ENCODE measurements at places on chromosomes 5 and 9.
A peak's percentile ranks its signal among the peaks of the same experiment; 100 is the strongest.

DNA sequence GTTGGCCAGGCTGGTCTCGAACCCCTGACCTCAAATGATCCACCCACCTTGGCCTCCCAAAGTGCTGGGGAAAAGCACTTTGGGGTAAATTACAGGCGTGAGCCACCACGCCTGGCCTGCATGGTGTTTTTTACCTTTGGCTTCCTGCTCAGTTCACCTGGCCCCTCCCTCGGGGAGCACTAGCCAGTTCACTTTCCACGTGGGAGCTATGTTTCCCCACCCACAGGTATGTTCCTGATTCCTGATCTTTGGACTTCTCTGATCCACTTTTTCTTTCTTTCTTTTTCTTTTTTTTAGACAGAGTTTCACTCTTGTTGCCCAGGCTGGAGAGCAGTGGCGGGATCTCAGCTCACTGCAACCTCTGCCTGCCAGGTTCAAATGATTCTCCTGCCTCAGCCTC, 15.8 kb downstream of the DAB2IP start:
- DNase-seq = no peak

DNA sequence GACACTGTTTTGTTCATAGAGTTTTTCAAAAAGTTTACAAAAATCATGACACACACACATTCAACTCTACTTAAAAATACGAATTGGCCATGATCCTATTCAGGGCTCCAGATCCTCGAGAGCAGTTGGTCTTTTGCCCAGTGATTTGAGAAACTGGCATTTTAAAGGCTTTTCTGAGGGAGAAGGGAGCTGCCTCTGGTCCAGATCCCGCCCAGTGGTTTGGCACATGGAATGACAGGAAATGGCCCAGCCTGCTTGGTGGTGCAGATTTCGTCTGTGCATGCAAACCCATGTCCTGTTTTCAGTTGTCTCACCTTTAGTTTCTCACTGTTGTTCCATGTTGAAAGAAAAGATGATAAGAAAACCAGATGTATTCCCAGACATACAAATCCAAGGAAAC, 3.6 kb downstream of the CAMK4 start:
- DNase-seq = peak; percentile 36

- no peak for DNase-seq
Measured at GRCh38 chr5:129508606-129509005, 48.5 kb downstream of the ADAMTS19 start.

DNA sequence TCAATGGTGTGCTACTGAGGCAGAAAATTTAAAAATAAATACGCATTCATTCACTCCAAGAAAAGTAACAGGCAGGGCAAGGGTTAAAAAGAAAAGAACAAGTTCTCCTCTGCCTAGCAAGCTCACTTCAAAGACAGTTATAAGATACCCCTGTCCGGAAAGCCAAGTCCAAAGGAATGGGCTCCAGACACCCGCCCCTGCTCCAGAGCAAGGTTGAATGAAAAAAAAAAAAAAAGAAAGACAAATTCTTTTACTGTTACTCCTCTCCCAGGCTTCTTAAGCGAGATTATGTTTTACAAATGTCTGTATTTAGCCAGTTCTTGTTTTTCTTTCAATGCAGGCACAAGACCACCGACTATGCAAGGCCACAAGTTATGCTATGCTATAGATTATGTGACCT, 9.1 kb upstream of the ANXA2R start:
- no peak for DNase-seq

DNA sequence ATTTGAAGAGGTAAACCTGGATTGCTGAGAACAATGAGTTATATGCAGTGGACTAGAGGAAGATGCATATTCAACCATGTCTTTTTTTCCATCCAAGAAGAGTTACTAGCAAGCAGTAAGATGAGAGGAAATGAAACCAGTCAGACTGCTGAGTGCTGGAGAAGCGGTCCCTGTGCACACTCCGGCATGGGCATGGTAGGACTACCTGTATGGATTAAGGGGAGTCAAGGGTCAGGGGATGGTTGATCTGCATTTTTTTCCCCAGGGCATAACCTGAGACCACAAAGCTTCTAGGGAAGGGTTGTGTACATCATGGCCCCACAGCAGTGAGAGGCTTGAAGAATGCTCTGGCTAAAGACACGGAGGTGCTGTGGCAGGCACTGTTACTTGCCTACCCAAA, 76.6 kb upstream of the ZNF169 start:
- DNase-seq = no peak

DNA sequence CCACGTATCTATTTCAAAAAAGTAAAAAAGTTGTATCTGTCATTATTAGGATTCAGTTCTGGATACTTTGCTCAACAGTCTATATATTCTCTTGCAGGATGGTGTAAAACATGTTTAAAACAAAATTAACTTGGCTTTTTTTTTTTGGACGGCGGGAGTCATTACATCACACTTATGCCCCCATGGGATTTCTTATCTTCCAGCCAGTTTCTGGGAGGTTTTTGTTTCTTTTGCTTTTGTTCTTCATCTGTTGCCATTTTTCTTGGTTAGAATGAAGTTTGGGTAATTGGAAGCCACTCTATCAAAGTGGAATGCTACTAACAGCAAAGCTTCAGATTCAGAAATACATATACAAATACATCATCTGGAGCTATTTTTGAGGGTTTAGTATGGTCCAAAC, 1.8 kb upstream of the STARD4 start:
- DNase-seq = no peak

DNA sequence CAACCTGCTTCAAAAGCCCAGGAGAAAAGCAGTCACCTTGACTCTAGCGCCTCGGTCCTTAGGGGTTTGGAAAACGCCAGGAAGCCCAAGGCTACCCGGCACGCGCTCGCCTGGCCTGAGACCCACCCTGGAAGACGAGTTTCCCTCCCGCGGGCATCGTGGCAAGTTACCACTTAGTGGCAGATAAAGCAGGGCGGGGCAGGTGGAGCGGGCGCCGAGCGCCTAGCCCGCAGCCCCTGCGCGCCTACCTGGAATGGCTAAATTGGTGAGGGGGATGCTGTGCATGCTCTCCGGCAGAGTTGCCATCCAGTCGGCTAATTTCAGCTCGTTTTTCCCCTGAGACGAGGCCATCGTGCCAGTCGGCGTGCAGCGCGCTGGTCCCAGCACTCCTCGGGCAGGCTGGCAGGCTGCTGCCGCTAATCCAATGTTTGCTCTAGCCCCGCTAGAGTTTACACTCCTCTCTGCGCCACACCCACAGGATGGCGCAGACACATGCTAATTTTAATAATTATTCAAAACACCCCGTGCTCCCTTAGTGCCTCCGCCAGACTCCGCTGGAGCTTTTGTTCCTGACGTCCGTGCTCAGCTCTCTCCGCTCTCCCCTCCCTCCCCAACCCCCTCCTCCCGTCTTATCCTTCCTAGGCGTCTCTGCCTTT, at the start of gene PLCXD3:
Gene PLCXD3, minus strand, starts transcription at position 426 of the 656 bp plus-strand sequence. Its CDS starts 75 bp downstream, at position 351.
- DNase-seq = no peak

DNA sequence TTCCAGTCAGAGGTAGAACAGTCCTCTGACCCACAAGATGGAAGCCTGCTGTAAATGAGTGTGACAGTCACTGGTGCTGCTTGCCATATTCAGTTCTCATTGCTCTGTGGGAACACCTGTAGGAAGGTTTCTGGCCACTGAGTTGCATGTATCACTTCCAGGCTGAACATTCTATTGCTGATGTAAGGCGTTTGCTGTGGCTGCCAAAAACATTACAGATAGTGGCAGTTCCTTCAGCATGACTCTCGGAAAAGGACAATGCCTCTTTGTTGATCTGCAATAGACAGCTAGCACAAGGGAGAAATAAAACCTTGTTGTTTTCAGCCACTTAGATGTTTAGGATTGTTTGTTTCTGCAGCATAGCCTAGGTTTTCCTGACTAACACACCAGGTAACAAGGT, 217.2 kb downstream of the AGTPBP1 start:
- DNase-seq = no peak

GRCh38 chr5:34817558-34818351, 21.2 kb upstream of the TTC23L start:
- no peak for DNase-seq

- no peak for DNase-seq
Measured at GRCh38 chr9:116414374-116414773, 260.8 kb downstream of the PAPPA start.

- no peak for DNase-seq
Measured at GRCh38 chr5:180869587-180869986, 8.5 kb upstream of the ZFP62 start.

DNA sequence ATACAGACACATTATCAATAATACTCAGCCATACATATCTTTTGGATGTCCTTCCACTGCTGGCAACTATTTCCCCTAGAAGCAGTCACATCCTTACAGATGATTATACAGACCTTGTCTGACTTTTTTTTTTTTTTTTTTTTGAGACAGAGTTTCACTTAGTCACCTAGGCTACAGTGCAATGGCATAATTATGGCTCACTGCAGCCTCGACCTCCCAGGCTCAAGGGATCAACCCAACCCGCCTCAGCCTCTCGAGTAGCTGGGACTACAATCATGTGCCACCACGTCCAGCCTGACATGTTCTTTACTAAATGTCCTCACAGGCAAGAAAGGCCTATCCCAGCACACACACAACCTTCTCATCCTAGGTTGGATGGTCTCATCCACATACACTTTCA, 24.0 kb downstream of the NR6A1 start:
- no peak for DNase-seq

- DNase-seq = no peak
Measured at GRCh38 chr9:91809581-91810285, 140.3 kb downstream of the ROR2 start.

DNA sequence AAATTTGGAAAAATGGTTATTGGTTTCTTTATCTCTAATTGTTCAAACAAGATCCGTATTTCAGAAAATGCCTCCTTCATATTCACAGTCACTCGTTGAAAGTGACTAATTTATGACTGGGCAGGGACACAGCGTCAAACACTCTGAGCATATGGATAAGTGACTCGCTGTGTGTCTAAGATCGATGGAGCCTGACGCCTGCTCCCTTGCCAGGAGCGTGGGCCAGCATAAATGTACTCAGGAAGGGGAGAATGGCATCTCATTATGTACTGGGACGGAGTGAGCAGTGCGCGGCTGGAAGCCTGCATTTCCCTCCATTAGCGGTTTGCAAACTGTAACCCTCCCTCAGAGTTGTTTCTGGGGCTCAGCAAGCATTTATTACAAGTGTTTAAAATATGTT, 79.8 kb upstream of the CAST start:
- no peak for DNase-seq

GRCh38 chr5:96633820-96634219, 28.4 kb upstream of the CAST start:
- no peak for DNase-seq

- DNase-seq = no peak
Measured at GRCh38 chr5:100161868-100162267, 373.3 kb upstream of the FAM174A start.

GRCh38 chr5:156479849-156480248, 152.9 kb downstream of the SGCD start:
- DNase-seq = no peak

DNA sequence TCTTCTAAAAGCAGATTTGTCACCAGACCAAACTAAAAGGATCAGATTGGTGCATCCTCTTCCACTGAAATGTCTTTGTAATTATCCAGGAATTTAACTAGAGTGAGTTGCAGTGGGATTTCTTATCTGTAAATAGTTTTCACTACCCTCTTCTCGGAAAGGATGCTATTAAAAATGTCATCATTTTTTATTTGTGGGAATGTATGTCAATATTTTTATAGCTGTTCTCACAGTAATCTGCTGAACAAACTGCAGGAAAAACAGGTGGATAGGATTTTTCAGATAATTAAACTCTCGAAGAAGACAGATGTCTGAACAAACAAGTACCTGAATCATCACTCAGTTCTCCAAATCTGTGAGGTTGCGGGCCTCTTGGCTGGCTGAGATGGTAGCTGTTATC, 62.7 kb downstream of the RAB14 start:
- no peak for DNase-seq

DNA sequence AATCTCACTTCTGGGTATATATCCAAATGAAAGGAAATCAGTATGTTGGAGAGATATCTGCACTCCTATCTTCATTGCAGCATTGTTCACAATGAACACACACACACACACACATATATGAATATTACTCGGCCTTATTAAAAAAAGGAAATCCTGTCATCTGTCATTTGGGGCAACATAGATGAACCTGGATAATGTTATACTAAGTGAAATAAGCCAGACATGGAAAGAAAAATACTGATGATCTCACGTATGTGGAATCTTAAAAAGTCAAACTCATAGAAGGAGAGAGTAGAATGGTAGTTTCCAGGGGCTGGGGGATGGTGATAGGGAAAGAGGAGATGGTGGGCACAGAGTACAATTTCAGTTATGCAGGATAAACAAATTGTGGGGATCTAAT, 100.3 kb downstream of the EMB start:
- no peak for DNase-seq

DNA sequence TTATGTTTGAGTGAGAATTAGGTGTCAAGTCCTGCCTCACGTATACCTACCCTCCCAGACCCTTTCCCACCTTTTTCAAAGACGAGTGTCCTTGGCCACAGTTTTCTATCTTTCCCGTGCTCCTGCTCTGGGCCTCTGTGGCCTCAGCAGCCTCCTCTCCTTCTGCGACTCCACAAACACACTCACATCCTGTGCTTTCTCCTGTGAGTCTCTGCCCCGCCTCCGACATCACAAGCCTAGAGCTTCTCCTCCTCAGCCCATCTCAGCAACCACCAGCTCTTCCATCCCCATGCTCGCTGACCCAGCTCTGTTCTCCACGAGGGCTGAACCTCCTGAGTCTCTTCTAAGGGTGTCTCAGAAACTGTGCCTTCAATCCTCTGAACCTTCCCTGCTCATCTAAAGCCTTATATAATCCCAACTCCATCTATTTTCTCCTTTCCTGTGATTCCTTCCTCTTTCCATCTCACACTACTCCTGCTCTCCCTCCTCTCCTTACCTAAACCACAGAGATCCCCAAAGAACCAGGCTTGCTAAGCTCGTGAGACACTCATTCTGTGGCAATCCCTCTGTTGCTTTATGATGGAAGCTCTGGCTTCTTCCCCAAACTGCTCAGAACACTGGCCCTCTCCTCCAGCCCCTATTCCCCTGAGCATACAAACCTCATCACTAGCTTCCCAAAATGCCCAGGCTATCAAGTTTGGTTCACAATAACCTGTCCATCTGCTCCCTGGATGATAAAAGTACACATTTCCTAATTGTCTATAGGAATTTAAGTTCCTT, 55.2 kb downstream of the RASEF start:
- DNase-seq = no peak

DNA sequence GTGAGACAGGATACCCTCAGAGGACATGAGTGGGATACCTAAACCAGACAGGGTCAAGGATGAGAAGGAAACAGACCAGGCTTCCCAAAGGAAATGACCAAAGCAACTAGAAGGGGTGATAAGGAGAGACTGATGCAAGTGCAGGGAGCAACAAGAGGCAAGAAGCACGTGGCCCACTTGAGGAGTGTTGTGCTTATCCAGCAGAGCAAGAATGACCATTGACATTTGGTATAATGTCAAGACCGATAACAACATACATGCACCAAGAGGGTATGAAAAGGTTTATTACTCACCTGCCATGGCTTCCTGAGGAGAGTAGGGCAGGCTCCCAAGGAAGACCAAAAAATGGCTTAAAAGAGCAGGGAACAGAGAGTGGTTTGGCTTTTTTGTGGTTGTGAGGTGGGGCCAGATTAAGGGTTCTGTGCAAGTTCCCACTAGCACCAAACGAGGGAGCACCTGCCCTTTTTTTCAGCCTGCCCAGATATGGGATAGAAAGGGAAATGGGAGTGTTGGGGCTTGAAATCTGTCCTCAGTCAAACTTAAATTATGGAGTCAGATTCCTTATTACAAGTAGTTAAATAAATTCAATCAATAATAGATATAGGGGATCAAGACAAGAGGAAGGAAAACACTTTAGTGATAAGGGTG, 513.6 kb downstream of the RASEF start:
- DNase-seq = no peak

Data from stimulated activated CD4-positive, alpha-beta T cell treated with anti-CD3 and anti-CD28 coated beads, Interleukin-15, amount 100 ng/mL, for 24 hours (primary cell).